NCI-H2227 treated with DMSO at 0.1 percent for 48 hours (cell line): ENCODE measurements at places on chromosomes 2 and 18.

DNA sequence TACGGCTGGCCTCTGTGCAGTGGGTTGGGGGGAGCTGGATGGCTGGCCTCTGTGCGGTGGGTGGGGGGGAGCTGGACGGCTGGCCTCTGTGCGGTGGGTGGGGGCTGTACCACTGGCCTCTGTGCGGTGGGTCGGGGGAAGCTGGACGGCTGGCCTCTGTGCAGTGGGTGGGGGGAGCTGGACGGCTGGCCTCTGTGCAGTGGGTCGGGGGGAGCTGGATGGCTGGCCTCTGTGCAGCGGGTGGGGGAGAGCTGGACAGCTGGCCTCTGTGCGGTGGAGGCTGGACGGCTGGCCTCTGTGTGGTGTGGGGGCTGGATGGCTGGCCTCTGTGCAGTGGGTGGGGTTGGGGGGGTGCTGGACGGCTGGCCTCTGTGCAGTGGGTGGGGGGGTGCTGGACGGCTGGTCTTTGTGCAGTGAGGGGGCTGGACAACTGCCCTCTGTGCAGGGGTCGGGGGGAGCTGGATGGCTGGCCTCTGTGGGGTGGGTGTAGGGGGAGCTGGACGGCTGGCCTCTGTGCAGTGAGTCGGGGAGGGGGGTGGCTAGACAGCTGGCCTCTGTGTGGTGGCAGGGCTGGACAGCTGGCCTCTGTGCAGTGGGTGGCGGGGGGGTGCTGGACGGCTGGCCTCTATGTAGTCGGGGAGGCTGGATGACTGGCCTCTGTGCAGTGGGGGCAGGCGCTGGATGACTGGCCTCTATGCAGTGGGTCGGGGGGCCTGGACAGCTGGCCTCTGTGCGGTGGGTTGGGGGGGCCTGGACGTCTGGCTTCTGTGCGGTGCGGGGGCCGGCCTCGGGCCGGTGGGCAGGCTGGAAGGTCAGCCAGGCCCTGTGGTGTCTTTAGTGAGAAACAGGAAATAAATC is 31.9 kb downstream of the NFATC1 start:
- DNase-seq = no peak

DNA sequence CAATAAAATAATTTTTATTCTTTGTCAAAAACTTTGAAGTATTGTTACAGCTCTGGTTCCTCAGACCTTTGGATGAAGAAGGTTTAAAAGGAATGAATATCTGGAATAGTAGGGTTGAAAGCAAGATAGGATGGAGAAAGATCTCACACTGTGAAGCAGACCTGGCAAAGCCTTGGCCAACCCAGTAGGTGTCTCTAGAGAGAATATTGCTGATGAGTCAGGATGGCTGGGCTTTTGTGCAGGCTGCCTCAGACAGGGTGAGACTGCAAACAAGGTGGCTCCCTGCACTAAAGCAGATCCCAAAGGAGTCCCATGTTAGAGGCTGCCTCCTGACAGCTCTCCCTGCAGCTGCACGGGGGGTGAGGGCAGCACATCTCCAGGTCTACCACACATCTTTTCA is 226.0 kb upstream of the ITGA4 start:
- no peak for DNase-seq

DNA sequence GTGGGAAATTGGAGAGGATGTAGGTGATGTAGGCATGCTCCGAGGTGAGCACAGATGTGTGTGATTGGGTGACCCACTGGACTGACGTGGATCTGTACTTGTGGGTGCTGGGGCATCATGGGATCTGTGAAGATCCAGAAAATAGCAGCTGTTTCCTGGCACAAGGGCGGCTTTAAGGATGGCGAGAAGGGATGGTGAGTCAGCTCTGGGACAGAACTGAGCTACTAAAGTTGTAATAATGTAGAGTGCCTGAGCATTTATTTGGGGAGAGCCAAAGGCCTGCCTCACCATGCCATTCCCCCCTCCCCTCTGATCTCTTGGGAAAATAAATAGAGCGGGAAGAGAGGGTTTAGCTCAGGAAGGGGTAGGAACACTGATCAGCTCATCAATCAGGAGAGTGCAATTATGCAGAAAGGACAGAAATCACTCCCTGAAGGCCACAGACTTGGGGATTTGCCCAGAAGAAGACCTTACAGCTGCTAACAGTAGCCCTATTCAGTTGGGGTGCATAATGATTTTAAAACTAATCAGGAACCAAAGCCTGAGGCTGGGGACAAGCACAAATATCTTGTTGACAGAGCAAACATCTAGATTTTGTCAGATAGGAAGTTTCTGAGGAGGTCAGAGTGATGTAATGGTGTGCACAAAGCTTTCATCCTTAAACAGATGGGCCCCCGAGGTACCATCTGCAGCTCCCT is 30.3 kb downstream of the TANC1 start:
- DNase-seq = no peak

- no peak for DNase-seq
Observed at GRCh38 chr2:238398577-238398976, 28.1 kb upstream of the ASB1 start.

DNA sequence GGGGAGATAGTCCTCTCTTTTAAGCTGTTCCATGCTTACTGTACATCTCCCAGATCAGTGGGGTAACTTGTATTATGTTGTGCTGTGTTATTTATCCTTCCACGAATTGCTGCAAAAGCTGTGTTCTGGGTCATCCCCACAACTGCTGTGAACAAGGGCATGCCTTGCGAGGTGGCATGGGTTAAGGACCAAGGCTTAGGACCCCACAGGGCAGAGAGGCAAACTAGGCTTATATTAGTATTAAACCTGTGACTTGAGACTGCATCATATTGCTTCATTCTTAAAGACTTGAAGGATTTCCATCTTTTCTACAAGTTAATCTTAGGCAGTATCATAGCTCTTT is 19.9 kb downstream of the RND3 start:
- DNase-seq = no peak

DNA sequence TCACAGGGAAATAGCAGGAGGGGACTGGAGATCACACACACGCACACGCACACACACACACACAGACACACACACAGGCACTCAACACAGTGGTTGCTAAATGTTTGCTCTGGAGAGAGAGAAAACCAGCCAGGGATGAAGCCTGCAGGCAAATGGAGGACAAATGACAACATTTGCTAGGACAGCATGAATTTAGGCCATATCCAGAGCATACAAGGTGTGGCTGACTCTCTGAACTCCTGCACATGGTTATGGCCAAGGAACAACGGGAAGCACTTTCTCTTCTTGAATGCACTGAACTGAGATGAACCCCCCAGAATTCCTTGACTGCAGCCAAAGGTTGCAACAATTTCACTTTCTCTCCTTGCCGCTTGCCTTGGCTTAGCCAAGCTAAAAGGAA is 230.0 kb upstream of the RASGRP3 start:
- DNase-seq = no peak

- no peak for DNase-seq
Observed at GRCh38 chr18:9494778-9495331, 19.5 kb downstream of the RALBP1 start.
